Choroid plexus epithelial cell (primary cell): ENCODE measurements at places on chromosomes 2 and 18.

DNA sequence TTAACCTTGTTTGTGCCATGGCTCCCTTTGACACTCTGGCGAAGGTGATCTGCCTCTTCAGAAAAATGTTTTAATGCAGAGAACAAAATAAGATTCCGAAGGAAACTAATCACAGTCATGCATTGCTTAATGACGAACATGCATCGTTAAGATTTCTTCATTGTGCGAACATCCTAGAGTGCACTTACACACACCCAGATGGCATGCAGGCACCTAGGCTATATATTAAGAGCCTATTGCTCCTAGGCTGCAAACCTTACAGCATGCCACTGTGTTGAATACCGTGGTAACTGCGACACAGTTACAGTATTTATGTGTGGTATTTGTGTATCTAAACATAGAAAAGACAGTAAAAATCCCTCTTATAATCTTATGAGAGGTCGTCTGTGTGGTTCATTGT lies 8.3 kb downstream of the ASAP2 start:
- no peak for DNase-seq

- no peak for DNase-seq
These were observed 324.7 kb downstream of the SLC8A1 start for GRCh38 chr2:40127146-40127545.

GRCh38 chr2:213932-214693 lies 49.7 kb downstream of the SH3YL1 start:
- DNase-seq: no peak

GRCh38 chr2:240398661-240399267 lies 36.7 kb upstream of the GPC1 start:
- no peak for DNase-seq

DNA sequence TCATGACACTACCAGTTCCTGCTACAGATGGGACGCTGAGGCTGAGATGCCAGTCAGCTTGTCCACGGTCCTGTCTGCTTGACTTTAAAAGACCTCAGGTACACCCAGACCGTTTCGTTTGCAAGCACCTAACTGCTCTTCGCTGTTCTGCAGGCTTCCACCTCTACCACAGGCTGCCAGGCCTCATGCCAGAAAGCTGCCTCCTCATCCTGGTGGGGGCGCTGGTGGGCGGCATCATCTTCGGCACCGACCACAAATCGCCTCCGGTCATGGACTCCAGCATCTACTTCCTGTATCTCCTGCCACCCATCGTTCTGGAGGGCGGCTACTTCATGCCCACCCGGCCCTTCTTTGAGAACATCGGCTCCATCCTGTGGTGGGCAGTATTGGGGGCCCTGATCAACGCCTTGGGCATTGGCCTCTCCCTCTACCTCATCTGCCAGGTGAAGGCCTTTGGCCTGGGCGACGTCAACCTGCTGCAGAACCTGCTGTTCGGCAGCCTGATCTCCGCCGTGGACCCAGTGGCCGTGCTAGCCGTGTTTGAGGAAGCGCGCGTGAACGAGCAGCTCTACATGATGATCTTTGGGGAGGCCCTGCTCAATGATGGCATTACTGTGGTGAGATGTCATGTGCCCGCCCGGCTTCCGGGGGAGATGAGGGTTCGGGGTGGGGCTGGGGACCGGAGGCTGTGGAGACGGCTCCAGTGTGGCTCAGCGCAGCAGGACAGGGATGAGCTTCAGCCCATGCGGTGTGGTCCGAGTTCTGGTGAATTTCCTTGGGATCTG lies 5.9 kb downstream of the SLC9A4 start:
- no peak for DNase-seq

GRCh38 chr2:175837046-175837445 lies 165.0 kb downstream of the LNPK start:
- peak; percentile 59 for DNase-seq
